ACHN (cell line): ENCODE measurements at places on chromosomes 1 and 21.
A peak's percentile ranks its signal among the peaks of the same experiment; 100 is the strongest.

- no peak for DNase-seq
Measured at GRCh38 chr1:80894921-80895320, 905.8 kb upstream of the ADGRL2 start.

DNA sequence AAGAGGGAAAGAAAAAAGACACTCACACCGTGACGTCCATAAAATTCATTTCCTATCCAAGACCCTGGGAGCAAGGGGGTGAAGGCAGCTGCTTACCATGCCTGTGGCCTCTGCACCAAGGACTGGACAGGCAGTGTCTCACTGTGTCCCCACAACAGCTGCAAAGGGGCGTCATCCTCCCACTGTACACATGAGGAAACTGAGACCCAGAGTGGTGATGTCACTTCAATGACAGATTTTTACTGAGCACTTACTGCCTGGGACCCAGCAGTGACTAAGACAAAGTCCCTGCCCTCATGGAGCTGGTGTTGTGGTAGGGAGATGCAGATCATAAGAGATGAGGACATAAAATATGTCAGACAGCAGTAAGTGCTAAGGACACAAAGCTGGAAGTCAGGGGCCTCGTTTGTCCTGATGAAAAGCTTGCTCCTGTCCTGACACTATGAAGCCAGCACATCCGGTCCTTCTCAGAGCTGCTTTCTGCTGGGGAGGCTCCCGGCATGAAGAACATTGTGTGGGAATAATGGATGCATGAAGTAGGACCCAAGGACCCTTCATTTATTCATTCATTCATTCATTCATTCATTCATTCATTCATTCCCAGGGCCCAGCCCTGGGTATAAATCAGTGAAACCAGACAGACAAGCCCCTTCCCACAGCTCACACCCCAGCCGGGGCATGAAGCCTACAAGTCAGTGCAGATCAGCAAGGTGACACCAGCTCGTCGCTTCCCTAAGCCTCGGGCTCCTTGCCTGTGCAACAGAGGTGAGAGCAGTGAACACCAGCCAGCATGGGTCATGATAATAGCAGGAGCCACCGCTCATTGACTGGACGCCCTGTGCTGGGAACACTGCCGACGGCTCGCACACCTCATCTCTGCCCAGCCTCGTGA, 473.7 kb downstream of the MATN1 start:
- no peak for DNase-seq

DNA sequence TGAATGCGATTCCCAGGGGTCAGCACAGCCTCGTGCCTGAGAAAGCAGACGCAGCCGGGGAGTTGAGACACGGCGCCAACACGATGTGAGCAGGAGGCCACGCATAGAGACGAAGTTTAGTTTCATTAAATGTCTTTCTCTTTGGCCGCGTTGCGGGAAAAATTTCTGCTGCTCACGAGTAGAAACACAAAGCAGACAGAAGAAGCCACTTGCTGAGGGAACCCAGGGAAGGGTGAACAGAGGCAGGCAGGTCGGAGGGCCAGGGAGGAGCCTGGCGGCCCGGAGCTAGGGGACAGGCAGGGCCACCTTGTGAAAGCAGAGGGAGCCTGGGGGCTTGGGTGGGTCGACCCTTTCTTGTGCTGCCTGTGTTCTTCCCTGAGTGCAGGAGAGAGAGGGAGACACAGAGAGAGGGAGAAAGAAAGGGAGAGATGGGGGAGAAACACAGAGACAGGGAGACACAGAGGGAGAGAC, 33.2 kb downstream of the POFUT2 start:
- DNase-seq: no peak

GRCh38 chr1:84842748-84843231, 50.2 kb downstream of the LPAR3 start:
- DNase-seq: no peak

DNA sequence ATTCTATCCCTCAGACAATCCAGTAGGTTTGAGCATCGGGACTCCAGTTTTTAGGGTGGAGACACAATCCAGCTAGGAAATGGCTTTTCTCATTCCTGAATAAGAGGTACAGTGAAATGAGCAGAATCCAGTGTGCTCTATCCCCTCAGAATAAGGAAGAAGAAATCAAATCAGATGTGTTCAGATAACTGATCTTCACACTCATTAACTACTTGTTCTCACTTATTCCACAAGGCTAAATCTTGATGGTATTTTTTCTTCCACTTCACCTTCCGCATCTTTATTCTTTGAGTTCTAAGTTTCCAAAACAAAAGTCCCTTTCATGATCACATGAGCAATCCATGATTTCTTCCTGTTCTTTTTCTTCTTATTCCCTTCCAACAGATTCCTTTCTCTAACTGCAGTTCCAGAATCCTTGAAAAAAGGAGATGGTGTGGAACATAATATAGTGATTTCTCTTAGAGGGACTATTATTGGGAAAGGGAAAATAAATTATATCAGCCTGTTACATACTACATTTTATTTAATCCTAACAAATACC, 1.7 kb downstream of the SYT11 start:
- peak; percentile 22 for DNase-seq

- DNase-seq: no peak
Measured at GRCh38 chr21:44399955-44400790, 46.8 kb downstream of the TRPM2 start.

- DNase-seq: no peak
Measured at GRCh38 chr21:40846103-40846502, 855 bp downstream of the DSCAM start.
